ENCODE measurements at places on chromosomes 12 and 14.

DNA sequence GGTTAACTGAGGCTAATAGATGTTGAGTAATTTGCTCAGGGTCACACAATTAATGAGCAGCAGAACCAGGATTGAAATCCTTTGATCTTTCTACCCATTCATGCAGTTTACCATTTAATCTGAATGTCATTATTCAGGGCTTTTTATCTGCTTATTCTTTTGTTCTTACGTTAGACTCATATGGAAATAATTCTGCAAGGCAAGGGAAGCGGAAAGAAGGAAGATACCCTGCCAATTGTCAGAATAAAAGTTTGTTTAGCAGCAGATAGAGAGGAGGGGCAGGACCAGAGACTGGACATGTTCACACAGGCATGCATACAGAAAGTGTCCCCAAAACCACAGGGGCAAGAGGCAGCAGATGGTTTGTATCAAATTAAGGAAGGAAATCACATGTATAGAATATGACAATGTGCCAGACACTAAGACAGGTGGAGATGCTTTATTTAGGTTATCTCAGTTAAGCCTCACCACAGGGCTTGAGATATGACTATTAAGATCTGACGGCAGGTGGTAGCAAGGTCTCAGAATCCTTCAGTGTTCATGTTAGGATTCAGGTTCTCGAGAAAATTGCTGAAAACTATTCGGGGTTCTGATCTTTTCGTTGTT, 29.8 kb downstream of the BRMS1L start:
- DNase-seq, result no peak

DNA sequence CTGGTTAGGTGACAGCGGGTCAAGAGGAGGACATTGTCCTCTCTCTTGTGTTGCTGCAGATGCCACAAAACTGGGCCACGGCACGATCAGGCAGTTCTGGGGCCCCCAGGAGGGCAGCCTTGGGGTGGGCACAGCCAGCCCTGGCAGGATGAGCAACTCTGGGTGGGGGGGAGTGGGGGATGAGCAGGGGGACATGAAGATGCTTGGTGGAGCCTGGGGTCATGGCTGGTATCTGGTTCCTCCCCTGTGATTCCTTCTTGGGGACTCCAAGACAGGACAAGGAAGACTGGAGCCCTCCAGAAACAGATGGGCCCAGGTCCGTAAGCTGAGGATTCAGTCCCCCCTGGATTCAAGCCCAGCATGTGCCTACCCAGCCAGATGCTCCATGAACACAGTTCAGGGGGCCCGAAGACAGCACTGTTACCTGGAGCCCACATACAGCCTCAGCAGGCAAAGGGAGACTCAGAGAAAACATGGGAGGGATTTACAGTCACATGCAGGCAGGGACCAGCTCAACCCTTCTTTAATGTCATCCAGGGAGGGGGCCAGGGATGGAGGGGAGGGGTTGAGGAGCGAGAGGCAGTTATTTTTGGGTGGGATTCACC, 10.4 kb downstream of the SERPINA1 start:
- DNase-seq, result no peak

- no peak for DNase-seq
Measured at GRCh38 chr12:48866052-48866711, 512 bp upstream of the RND1 start.

GRCh38 chr12:51751661-51752060, 96.9 kb downstream of the FIGNL2 start:
- no peak for DNase-seq

GRCh38 chr12:88206601-88207000, 64.5 kb downstream of the TMTC3 start:
- peak; percentile 73 for DNase-seq

- DNase-seq, result no peak
Measured at GRCh38 chr12:3257411-3257810, 180.2 kb downstream of the TSPAN9 start.

GRCh38 chr12:25637752-25638151, 84.7 kb upstream of the LMNTD1 start:
- no peak for DNase-seq

DNA sequence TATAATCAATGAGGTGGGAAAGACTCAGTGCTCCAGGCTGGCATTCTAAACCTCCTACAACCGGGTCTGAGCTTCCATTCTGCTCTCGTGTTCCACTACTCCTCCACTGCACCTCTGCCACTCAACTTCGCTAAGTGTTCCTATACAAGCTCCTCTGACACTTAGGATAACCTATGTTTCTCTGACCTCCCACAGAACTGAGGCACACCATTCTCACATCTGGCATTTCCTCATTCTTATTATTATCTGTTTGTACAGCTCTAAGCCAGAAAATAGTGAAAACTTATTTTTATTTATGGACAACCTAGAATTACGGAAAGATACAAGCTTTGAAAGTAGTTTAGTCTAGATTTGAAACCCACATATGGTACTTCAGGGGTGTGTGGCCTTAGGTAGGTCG, 127.0 kb downstream of the MED13L start:
- DNase-seq, result no peak

DNA sequence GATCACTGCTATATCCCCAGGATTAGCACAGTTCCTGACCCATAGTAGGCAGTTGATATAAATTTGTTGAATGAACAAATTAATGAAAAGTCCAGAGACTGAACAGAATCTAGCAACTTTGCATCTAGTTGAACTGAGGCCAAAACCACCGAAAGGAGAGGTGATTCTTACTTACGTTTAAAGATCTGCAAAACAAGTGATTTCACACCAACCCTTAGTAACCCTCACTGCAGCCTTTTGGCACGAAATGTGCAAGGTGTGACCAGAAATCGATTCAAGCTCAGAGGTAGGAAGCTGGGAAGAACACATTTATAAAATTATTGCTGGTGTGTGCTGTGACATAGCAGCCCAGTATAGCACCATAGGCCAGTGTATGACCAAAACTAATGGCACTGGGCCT, 70.8 kb downstream of the SUDS3 start:
- no peak for DNase-seq

Measured in EL (cell line).